ENCODE measurements at places on chromosomes 7 and 10.

DNA sequence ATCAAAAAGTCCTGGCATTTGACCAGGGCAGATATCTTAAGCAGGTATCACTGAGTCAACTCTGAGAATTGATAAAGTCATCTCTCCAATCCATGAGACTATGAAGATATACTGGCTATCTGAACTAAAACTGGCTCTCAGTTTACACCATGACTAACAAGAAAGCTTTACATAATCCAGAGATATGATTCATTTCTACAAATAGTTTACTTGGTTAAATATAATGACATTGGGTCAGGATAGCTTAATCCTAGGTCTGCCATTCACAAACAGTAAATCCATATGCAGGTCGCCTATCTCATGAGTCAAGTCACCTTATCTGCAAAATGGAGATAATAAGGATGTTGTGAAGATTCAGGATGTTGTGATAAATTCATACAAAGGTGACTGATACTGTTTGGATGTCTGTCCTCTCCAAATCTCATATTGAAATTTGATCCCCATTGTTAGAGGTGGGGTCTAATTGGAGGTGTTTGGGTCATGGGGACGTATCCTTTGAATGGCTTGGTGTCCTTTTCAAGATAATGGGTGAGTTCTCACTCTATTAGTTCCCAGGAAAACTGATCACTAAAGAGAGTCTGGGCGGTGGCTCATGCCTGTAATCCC lies 117.4 kb downstream of the JMJD1C start:
- DNase-seq: no peak

GRCh38 chr7:127683776-127684681 lies 32.0 kb downstream of the SND1 start:
- DNase-seq: no peak

- DNase-seq: no peak
Measured at GRCh38 chr7:106102387-106102966, 9.6 kb downstream of the SYPL1 start.

- no peak for DNase-seq
Measured at GRCh38 chr10:124562425-124563060, 100.9 kb downstream of the LHPP start.

- no peak for DNase-seq
Measured at GRCh38 chr10:58512491-58513187, at the start of gene BICC1. TSS of gene BICC1 (plus strand) at chr10:58512872. CDS start at chr10:58513144, 272 bp downstream.

GRCh38 chr7:134425777-134426176 lies 33.1 kb downstream of the AKR1B1 start:
- no peak for DNase-seq

- no peak for DNase-seq
Measured at GRCh38 chr10:4846775-4847174, 20.8 kb downstream of the AKR1E2 start.

DNA sequence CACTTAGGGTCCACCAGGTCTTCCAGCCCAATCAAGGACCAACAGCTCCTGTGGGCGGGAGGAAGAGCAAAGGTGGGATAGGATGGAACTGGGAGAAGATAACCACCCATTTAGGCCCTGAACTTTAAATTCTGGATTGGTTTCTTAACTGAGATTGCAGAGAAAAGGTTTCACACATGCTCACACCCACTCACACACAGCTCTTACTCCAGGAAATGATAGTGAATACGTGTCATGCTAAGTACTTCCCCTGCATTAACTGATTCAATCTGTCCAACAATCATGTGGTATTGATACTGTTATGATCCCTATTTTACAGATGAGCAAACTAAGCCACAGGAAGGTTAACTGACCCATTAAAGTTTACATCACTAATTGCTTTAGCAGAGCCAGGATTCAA lies 4.6 kb upstream of the CYP3A4 start:
- DNase-seq: no peak

GRCh38 chr7:106185719-106186118 lies 73.6 kb upstream of the SYPL1 start:
- DNase-seq: no peak

- no peak for DNase-seq
Measured at GRCh38 chr7:101882595-101883564, 65.5 kb downstream of the CUX1 start.

DNA sequence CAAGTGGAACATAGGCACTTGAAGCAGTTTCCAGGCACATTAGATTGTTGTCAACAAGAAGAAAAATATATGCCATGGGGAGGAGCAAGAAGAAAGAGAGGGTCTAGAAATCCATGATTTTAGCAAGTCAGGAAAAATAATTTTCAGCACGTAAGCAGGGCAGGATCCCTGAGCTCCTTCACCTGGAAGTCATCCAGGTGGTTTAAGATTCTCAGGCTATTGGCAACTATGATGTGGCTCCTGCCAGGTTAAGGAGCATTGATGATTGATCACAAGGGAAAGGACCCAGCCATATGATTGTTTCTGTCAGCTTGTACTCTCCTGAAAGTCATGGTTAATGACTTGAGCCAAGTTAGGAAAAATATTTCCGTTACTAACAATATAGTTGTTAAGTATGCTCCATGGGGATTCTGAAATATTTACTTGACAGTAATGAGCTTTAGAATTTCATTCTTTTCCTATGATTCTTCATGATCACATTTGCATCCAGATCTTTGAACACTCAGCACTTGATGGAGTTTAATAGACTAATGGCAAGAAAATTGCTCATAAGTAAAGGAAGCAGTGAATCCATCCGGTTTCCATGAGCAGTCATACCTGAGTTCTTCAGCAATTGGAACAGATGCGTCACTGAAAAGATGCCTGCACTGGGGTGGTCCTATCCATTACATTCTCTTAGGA lies 209.1 kb downstream of the BICC1 start:
- no peak for DNase-seq

- DNase-seq: no peak
Measured at GRCh38 chr10:50431791-50432190, 180.5 kb upstream of the ASAH2 start.

DNA sequence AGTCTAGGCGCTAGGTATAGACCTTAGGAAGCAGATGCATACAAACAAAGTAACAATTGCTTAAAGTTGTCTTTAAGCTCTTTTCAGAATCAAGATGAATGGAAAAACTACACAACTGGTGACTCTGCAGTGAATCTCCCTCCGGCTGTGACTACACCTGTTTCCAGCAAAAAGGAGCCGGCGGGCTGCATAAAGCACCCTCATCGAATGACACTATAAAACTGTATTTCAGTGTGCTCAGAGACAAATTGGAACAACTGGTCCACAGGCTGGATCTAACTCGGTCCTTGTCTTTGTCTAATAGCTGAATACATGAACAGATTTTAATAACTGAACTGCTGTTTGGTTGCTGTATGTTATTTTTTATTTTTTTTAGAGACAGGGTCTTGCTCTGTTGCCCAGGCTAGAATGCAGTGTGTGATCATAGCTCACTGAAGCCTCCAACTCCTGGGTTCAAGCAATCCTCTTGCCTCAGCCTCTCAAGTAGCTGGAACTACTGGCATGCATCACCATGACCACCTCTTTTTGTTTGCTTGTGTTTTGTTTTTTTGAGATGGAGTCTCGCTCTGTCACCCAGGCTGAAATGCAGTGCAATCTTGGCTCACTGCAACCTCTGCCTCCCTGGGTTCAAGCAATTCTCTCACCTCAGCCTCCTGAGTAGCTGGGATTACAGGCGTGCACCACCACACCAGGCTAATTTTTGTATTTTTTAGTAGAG lies 64.2 kb upstream of the SVIL start:
- no peak for DNase-seq

DNA sequence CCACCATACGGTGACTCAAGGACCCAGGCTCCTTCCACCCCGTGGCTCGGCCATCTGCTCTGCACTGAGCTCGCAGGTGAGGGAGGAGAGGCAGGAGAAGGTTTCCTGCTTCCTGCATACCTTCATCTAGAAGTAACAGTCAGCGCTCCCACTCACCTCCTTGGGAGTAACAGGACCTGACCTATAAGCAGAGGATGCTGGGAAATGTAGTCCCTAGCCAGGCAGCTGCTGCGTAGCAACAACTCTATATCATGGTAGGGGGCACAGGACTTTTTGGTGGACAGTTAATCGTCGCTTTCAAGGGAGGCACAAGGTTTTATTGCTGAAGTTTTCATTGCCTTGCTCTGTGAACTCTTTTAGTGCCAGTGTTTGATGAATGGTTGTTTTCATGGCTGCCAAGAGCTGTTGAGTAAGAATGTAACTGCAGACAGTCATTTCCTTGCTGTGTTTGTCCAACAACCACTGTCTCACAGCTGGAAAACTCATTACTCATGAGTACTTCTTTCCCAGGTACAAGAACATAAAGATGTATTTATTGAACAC lies 10.2 kb upstream of the ZFYVE27 start:
- no peak for DNase-seq

DNA sequence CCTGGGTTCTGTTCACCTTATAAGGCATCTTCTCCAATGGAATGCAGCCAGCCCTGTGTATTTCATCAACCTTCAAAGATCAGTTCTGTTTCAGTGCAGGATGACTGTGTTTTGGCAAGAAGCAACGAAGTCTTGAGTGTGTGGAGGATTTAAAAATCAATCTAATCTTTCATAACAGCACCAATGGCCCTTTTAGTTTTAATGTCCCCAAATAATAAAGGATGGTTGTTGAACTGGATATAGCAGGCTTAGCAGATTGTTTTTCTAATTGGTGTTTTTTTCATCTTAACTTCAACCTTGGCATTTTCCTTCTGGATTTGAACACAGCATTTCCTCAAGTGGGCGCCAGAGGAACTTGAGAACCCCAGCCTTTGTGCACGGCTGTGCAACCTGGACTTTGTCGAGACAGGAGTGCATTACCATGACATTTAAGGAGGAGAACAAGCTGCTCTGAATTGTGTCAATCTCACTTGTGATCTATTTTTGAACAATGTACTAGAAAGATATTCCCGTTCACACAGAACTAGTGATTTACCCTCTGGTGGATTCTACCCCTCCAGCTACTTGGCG lies 313.3 kb upstream of the AKR1E2 start:
- DNase-seq: peak; percentile 25

- no peak for DNase-seq
Measured at GRCh38 chr7:27397503-27397902, 154.9 kb downstream of the EVX1 start.

GRCh38 chr7:116527521-116527920 lies 2.7 kb downstream of the CAV1 start:
- DNase-seq: no peak

DNA sequence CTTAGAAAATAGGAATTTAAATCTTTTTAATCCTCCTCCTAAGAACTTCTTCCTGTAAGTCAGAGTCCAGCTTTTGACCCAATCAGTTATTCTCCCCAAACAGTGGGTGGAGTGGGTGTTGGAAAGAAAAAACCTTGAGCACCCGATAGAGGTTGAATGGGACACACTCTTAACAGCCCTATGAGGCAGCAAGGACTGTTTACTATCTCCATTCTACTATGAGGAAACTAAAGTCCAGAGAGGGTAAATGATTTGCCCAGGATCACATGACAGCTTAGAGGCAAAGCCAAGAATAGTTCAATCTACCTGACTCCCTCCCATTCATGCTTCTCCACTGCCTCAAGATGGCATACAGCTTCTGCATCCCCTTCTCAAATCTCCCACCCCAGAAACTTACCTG lies 57.6 kb upstream of the SLC35B4 start:
- no peak for DNase-seq

- no peak for DNase-seq
Measured at GRCh38 chr10:57830877-57831560, 436.7 kb downstream of the IPMK start.

DNA sequence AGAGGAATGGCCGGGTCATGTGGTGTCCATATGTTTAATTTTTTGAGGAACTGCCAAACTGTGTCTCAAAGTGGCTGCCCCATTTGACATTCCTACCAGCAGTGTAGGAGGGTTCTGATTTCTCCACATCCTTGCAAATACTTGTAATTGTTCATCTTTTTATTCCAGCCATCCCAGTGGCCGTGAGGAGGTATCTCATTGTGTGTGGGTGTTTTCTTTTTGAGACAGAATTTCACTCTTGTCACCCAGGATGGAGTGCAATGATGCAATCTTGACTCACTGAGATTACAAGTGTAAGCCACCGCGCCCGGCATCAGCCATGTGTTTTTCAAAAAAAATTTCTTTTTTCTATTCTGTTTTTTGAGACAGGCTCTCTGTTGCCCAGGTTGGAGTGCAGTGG lies 38.7 kb upstream of the DLG5 start:
- DNase-seq: no peak

DNA sequence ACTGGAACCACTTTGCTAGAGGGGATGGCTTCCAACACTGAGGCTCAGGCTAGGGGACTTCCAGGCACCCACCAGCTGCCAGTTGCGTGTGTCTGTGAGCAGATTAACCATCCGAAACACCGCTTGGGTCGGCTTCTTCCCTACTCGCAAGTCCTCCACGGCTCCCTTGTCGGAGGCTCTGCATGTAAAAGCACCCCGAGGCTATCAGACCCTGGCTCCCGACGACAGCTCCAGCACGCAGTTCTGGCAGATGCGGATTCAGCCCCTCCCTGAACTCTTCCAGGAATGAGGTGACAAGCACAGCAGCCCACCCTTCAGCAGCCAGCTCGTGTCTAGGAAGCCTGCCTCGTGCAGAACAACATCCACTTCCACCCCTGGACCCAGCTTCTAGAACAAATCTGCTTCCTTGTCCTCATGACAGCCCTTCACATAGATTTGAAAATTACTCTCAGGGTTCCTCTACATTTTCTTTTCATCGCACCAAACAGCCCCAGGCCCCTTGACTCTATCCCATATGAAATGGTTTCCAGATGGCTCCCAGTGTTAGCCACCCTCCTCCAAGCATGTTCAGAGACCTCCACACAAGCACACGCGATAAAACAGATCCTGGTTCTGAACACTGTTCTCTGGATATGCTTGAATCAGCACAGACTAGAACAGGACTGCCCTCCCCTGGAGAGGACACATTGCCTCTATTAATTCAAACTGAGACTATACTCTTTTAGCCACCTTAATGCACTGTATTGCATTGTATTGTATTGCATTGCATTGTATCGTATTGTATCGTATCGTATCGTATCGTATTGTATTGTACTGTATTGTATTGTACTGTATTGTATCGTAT lies 44.6 kb downstream of the SLIT1 start:
- DNase-seq: no peak

GRCh38 chr10:4894335-4894734 lies 68.3 kb downstream of the AKR1E2 start:
- no peak for DNase-seq

DNA sequence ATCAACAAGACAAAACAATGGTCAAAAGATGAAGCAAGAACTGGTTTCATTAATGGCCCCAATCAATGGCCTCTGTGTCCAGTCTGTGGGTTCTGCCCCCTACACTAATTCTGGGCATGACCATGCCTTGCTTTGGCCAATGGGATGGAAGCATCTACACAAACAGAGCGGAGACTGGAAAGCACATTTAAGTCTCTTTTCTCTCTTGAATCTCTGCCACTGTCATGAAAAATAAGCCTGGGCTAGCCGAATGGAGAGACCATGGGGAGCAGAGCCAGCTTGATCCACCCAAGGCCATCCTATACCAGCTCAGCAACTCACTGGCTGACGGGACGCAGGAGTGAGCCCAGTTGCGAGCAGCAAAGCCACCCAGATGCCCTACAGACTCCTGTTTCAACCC lies 30.9 kb downstream of the ANKRD16 start:
- no peak for DNase-seq

- DNase-seq: no peak
Measured at GRCh38 chr10:51014680-51015389, 59.5 kb upstream of the PRKG1 start.
